Stimulated activated CD8-positive, alpha-beta memory T cell treated with anti-CD3 and anti-CD28 coated beads, Interleukin-7, amount 100 ng/mL, for 1 hour (primary cell): ENCODE measurements at places on chromosomes 11 and 22.

GRCh38 chr11:130442737-130443136 is 5.7 kb upstream of the ADAMTS15 start:
- no peak for DNase-seq

DNA sequence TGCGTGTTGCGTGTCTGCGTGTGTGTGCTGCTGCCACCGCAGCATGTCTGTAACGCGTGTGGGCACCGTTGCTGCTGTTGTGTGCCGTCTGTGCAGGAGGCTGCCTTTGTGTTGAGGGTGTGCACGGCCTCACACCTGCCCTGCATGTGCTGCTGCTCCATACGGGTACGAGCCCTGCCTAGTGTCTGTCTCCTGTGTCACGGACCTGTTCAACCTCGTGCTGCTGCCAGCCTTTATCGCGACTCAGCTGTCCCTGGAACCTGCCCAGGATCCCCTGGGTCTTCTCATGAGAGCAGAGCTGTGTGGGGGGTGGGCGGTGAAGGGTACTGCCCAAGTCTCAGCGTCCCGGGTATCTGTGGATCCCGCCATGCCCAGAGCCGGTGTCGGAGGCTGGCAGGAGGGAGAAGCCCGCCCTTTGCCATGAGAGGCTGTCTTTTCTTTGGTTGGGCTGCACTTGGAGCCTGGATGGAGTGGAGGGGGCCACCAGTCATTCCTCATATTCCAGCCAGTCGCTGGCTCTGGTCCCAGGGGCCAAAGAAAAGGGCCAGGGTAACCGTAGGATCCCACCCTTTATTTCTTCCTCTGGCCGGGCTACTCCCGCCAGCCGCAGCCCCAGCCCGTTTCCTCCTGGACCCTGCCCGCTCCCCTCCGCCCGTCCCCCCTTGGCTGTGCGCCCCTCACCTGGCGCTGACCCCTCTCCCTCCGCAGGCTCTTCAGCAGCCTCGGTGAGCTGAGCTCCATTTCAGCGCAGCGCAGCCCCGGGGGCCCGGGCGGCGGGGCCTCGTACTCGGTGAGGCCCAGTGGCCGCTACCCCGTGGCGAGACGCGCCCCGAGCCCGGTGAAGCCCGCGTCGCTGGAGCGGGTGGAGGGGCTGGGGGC is 7.8 kb upstream of the ACR start:
- no peak for DNase-seq

DNA sequence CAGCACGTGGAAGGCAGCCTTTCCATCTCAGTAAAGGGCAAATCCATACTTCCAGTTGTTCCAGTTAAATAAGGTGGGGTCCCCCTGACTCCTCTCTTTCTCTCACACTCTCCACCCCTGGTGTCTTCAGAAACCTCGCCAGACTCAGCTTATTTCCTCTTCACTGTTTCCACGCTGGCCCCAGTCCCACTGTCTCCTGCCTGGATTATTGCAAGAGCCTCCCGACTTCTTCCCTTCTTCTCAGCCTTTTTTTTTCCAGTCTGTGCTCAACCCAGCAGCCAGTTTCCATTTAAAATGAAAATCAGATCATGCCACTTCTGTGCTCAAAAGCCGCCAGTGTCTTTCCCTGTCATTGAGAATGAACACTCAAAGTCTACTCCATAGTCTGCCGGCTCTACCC is 131.4 kb downstream of the PKNOX2 start:
- no peak for DNase-seq

DNA sequence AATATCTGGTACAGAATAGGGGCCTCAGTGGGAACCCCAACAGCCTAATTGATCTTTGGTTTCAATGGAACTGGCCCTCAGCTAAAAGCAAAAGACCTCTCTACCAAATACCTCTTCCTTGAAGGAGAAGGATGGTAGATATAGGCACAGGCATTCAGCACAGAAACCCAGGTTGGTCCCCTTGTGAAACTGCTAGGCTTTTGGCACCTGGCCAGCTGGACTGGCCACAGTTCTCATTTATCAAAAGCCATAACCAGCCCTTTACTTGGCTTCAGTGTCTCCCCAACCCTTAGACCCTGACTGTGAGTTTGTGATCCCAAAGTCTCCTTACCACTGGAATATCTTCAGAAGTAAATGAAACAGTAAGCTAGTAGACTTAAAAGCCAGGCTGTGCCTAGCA is 152.9 kb downstream of the TENM4 start:
- DNase-seq: no peak

DNA sequence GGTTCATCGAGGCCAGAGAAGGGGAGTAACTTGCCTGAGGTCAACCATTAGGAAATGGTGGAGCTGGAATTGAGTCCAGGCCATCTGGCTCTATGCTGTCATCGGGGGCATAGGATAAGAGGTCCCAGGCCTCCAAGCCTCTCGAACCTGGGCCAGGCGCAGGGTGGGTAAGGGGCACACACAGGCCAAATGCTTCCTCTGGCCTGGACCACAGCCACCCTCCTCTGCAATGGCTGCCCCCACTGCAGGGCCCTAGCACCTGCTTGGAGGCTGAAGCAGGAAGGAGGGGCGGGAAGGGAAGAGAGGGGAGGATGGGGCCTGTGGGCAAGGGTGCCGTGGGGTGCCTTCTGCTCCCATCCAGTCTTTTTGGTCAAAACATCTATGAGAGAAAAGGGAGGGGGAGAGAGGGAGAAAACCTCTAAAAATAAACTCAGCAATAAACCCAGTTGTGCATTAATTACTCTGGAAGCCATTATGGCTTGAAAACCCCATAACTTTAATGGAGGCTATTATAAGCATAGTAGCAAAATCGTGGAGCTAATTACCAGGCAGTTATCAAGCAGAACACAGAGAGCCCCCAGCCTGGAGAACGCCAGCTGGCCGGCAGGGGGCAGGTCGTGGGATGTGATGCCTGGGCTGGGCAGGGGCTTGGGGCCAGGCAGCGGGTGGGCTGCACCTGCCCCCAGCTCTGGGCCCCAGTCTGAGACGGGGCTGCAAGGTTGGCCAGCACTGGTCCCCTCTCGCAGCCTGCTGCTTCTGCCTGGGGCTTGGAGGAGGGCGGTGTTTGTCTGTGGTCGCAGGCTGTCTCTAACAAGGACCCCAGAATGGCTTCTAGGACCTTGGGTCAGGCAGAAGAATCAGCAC is 21.1 kb downstream of the B3GAT1 start:
- no peak for DNase-seq

DNA sequence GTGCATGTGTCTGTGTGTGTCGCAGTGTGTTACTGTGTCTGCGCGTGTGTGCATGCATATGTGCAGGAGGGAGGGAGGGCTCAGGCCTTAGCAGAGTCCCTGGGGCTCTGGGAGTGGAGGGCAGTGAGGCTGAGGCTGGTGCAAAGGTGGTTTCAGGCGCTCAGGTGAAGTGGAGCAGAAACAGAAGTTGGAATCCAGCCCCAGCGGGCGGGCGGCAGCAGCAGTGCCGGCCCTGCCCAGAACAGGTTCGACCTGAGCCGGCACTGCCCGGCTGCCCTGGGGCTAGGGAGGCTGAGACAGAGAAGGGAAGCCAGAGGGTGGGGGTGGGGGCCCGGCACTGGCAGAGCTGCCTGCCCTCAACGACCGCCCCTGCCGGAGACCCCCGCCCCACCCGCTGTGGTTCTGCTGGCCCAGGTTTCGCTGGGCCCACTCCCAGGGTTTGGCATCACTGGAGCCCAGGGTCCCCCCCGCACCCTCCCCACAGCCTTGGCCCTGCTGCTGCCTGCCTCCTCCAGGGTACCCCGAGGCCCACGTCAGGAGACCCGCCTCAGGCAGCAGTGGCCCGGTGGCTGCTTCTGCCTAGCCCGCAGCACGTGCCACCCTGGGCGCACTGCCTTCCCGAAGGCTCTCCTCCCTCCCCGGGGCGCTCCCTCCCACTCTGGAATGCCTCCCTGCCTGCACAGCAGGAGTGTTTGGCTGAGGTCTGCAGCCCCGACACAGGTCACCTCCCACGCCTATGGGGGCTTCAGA is 13.3 kb downstream of the ASCL2 start:
- DNase-seq: no peak

DNA sequence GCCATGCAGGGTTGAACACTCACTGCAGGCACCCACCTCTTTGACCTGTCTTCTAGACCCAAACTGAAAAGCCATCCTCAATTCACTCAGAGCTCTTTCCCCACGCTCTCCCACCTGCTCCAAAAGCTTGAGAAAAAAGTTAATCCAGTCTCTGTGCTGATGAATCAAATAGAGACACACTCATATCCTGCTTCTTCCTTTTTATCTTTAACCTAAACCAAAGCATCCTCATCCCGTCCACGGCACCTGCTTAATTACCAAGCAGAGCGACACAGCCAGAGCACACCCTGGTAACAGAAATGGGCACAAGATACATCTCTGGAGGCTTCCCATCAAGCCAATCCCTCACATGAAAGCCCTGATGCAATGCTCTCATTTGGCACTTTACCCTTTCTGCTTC is 102.6 kb downstream of the PLEKHA7 start:
- DNase-seq: no peak

DNA sequence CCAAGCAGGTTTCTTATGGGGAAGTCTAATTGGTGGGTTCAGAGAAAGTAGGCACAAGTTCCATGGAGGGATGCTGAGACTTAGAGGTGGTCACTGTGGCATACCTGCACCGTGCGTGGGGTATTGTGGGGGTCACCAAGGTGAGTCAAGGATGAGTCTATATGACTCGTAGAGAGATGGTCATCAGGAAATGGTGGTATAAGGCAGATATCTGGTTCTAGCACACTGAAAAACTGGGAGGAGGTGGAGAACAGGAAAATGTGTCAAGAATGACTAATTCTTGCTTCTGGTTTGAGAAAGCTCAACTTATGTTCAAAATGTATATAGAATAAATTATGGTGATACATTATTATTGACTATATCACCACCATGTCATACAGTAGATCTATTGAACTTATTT is 258.1 kb downstream of the RAB38 start:
- no peak for DNase-seq

- DNase-seq: no peak
These were observed 72.5 kb upstream of the DRD2 start for GRCh38 chr11:113547739-113548138.

- no peak for DNase-seq
These were observed 9.9 kb downstream of the PCSK7 start for GRCh38 chr11:117221775-117222517.

DNA sequence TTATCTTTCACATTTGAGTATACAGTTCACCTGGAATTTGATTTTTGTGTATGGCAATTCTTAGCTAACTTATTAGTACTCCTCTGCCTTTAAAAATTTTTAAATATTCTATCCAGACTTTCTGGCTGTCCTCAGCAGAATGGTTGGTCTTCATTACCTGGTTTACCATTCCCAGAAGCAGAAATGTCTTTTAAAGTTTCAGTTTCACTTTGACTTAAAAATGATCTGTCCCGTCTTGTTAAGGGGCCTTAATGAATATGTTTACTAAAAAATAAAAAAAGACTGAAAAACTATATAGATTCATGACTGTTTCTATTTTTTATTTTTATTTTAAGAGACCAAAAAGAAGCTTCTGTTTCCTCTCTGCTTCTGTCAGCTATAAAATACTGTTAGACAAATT is 70.5 kb upstream of the TNRC6B start:
- DNase-seq: no peak

DNA sequence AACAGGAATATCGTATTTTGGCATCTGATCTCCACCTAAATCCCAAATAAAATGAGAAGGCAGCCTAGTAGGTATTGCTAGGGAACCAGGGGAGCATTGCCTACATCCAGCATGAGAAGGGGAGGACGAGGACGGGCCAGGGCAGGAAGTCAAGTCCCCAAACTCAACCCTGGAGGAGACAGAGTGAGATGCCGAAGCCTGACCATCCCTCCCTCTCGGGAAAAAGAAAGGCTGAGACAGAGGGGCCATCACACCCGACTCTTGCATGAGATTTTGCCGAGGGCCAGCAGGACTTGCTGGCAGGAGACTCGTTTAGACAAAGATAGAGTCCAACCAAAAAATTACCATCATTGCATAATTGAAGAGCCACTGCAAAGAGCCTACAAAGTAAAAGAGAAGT is 50.2 kb upstream of the SPATA19 start:
- no peak for DNase-seq

GRCh38 chr11:87401653-87402052 is 363.9 kb downstream of the TMEM135 start:
- DNase-seq: no peak

- DNase-seq: no peak
These were observed 1098.0 kb downstream of the BRD1 start for GRCh38 chr22:48729499-48730171.

DNA sequence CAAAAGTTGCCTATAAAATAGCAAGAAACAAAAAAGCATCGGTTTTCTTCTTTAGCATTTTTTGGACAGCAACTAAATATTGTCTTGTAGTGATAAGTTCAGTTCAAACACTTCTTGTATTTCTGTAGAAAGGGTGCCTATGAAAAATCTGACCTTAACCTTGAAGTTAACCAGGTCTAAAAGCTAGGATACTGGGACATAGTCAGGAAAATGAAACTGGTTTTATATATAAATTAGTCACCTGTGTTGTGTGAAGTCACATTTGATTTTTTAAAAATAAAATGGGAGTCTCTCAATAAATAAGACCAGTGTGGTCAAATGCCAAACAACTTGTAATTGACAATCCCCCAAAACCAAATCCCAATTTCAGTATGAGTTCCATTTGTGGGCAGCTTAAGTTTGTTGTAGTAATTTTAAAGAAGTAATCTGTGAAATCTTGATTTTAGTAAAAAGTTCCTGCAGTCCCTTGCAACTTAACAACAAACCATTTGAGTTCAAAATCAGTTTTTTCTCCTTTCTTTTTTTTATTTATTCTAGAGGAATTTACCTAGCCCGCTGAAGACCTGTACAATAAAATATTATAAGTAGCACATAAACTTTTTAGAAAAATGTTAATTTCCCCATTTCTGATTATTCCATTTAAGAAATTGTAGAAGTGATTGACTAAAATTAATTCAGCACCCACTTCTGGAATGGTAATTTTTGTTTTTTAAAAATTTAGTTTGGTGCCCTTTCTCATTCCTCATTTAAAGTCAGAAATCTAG is 84.5 kb upstream of the PPARA start:
- no peak for DNase-seq

- DNase-seq: no peak
These were observed 10.6 kb downstream of the BCO2 start for GRCh38 chr11:112185883-112186282.

DNA sequence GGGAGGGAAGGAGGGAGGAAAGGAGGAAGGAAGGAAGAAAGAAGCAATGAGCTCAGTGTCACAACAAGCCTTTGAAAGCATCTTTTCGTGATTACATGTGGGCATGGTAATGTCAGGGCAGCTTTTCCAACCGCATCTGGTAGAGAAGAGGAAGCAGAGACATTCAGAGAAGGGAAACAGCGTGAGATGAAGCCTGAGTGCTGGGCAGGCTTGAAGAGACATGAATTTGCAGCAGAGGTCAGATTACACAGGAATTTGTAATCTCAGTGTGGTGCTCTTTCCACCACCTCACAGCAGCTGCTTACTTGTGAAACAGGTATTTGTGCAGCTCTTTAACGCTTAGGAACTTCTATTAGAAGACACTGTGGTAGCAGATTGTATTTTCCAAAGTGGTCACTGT is 289.5 kb upstream of the C11orf87 start:
- no peak for DNase-seq

DNA sequence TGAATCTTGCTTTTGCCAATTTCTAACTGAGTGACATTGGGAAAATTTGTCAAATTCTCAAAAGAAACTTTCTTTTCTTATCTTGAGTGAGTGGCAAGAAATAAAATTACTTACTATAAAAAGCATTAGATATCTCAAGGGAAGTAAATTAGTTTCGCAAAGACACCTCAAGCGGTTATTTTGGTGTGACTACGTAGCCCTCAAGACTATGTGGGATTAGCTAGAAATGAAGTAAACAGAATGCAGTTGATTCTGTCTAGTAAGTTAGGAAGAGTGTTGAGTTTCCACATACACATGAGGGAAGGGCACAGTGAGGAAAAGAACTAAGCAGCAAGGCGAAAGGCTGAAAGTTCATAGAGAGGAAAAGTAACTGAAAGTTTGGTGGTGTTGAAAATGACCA is 28.3 kb upstream of the MS4A6A start:
- DNase-seq: no peak
